ENCODE measurements at places on chromosomes 3 and 15.

DNA sequence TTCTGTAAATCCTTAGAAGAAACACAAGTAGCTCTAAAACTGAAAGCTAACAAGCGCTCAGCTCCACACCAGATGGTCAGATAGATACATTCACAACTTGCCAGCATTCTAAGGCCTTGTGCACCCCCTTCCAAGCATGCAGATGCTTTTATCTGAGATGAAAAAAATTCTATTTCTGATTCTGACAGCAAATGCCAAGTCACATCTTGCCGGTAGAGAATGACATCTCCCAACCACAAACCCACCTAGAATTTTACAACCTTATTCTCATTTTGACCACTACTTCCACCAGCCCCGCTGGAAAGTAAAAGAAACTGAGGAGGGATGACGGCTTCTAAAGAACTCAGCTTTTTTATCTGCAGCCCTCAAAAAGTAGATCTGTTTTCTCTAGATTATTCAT, 57.7 kb downstream of the SUMF1 start:
- DNase-seq, result no peak

- peak; percentile 39 for DNase-seq
Observed at GRCh38 chr15:92883163-92883875, 16.8 kb upstream of the CHD2 start.

- DNase-seq, result no peak
Observed at GRCh38 chr15:25683911-25684310, 179.2 kb downstream of the ATP10A start.

- DNase-seq, result peak; percentile 44
Observed at GRCh38 chr15:39338251-39338650, 242.6 kb upstream of the THBS1 start.
